WERI-Rb-1 (cell line): ENCODE measurements at places on chromosomes 3 and 15.

GRCh38 chr3:123816673-123817207 lies 67.4 kb downstream of the MYLK start:
- DNase-seq: no peak

- no peak for DNase-seq
Observed at GRCh38 chr3:70464876-70465275, 152.4 kb upstream of the MDFIC2 start.

DNA sequence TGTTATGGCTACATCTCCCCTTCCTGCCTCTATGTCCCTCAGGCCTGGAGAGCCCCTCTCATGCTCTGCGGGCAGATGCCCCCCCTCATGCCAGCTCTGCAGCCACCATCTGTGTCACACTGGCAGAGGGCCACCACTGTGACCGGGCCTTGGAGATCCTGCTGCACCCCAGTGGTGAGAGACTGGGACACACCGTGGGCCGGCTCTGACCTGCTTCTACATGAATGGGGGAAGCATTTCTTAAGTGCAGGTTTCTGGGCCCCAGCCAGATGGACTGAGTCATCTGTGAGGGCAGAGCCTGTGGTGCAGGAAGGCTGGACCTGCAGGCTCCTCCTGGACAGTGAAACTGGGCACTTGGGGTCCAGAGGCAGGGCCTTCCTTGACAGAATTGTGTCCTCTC lies 4.8 kb downstream of the VWA5B2 start:
- DNase-seq: peak; percentile 71

GRCh38 chr15:42184296-42184695 lies 23.8 kb downstream of the VPS39 start:
- DNase-seq: no peak

- DNase-seq: no peak
Observed at GRCh38 chr3:105788593-105788992, 80.2 kb downstream of the CBLB start.

- no peak for DNase-seq
Observed at GRCh38 chr3:127711021-127711695, 38.4 kb downstream of the ABTB1 start.

GRCh38 chr15:29045717-29046116 lies 159.9 kb downstream of the APBA2 start:
- DNase-seq: no peak

- DNase-seq: no peak
Observed at GRCh38 chr3:82085356-82085755, 323.9 kb upstream of the GBE1 start.

DNA sequence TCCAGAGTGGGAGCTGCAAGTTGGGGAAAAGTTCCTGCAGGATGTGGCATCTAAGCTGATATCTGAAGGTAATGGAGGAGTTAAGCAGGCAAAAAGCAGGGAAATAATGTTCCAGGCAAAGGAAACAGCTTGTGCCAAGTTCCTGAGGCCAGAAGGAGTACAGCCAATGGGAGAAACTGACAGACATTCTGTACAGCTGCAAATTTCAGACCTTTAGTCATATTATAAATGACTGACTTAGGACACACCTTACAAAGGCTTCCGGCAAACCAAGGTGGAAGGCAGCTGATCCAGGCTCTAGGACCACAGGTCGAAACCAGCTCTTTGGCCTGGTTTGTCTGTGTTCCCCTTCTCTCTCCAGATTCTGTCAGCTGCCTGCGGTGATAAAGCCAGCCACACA lies 9.3 kb downstream of the WWTR1 start:
- no peak for DNase-seq

DNA sequence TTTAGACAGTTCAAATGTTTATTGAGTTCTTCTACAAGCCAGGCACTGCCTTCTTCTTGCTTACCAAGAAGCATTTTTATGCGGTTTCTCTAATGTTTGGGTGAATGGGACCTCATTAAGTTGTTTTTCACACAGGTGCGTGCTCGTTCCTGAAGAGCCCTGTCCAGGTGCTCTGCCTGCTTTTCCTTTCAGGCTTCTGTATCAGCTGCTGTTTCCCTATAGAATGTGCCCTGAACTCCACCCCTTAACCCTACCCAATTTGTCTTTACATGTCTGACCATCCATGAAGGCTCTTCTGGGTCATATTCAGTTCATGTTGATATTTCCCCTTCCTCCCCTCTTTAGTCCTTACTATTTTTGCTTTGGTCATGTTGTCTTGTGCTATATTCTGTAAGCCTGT lies 22.4 kb upstream of the GOLGA6L10 start:
- no peak for DNase-seq

DNA sequence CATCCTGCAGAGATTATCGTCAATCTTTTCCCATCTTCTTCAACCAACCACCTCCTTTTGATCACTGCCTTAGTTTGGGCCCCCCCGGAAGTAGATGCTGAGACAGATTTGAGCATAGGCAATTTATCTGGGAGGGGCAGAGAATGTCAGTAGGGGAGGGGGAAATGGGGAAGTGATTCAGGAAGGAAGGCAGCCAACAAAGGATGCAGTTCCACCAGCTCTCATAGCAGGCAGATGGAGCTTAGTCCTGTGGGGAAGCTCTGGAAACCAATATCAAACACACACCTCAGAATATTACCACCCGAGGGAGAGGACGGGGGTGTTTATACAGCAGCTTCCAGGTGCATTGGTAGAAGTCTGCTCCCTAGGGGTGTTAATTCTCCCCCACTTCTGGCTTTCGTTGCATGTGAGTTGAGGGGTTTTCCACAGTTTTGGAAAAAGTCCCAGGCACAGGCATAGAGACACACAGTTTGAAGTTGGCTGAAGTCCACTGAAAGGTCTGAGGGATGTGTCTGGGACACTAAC lies 91.5 kb upstream of the TNFAIP8L3 start:
- no peak for DNase-seq

- no peak for DNase-seq
Observed at GRCh38 chr3:11820531-11821041, 26.1 kb downstream of the TAMM41 start.

- no peak for DNase-seq
Observed at GRCh38 chr3:110419601-110420000, 652.0 kb upstream of the NECTIN3 start.

DNA sequence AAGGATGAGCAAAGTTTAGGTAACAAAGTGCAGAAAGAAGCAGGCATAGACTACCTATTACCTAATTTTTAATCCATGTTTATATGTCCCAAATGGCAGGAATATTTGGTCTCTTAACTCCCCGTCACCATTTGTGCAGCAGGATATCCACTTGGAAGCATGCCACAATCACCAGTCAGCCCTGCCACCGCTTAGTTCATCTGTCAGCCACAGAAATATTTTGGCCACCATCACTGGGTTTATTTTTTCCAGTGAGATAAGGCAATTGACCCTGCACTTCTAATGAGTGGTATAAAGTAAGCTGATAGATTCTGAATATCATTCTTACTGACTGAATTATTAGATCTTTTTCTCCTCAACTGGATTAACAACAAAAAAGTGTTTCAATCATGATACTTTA lies 152.9 kb upstream of the SOX2 start:
- DNase-seq: no peak

- no peak for DNase-seq
Observed at GRCh38 chr3:186754006-186754405, 29.4 kb upstream of the EIF4A2 start.

DNA sequence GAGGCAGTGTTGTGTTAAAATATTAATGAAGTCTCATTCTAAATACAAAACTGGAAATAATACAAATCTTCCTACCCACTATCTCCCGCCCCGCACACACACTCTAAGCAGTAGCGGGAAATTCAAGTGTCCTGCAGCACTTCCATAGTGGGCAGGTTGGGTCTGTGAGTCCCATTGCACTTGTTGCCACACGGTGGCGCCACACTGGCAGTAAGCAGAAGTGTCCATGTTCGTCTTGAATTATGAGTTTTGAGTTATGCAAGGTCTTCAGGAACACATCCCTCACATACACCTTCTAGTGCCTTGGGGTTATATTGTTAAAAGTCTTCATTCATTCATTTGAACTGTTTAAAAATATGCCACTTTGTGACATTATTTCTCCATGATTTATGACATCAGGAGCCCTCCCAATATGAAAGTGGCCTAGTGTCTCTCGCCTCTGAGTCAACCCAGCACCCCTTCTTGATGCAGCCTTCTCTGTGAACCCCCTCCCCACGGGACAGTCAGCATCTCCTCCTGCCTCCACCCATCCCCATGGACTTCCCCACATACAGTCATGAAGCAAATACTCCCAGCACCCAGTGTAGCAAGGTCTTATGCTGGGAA lies 17.6 kb upstream of the CCDC174 start:
- peak; percentile 63 for DNase-seq

- no peak for DNase-seq
Observed at GRCh38 chr15:39083213-39083612, 497.7 kb upstream of the THBS1 start.

- no peak for DNase-seq
Observed at GRCh38 chr3:71226565-71227269, 356.8 kb downstream of the FOXP1 start.

DNA sequence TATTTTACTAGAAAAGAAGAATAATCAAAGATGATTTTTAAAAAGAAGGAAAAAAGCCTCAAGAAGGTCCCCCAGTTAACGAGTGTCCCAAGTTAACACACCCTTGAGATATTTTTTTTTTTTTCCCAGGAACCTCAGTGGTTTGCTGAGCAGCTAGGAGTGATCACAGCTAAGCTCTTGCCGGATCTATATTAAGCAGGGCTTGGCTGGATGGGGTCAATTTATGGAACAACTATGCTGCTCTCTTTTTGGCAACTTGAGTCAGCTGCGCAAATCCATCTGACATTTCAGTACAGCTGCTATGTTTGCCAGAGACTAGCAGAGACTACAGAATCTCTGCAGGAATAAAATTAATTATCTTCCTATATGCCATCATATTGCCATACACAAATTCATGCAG lies at the start of gene LMOD3:
Gene LMOD3, minus strand, starts transcription at position 193 of the 400 bp plus-strand sequence. CDS start 209 bp downstream, outside the sequence.
- no peak for DNase-seq

DNA sequence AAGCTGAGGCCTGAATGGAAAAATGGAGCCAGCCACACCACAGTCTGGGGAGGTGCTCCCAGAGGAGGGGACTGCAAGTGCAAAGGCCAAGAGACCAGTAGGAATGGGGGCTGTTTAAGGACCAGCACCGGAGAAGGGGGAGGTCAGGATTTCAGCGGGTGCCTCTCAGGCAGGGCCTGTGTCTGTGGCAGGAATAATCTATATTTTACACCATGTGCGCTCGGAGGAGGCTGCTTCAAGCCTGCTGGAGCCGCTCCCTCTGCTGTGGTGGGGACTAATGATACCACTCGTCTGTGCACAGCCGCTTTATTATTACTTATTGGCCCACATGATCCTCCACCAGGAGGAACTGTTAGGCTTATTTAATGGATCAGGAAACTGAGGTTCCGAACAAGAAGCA lies 45.3 kb downstream of the TPRA1 start:
- DNase-seq: no peak

- no peak for DNase-seq
Observed at GRCh38 chr15:82017656-82018055, 28.2 kb downstream of the MEX3B start.

- DNase-seq: no peak
Observed at GRCh38 chr15:35430301-35430700, 115.7 kb downstream of the DPH6 start.

GRCh38 chr3:73225146-73225855 lies 163.8 kb downstream of the EBLN2 start:
- DNase-seq: no peak

DNA sequence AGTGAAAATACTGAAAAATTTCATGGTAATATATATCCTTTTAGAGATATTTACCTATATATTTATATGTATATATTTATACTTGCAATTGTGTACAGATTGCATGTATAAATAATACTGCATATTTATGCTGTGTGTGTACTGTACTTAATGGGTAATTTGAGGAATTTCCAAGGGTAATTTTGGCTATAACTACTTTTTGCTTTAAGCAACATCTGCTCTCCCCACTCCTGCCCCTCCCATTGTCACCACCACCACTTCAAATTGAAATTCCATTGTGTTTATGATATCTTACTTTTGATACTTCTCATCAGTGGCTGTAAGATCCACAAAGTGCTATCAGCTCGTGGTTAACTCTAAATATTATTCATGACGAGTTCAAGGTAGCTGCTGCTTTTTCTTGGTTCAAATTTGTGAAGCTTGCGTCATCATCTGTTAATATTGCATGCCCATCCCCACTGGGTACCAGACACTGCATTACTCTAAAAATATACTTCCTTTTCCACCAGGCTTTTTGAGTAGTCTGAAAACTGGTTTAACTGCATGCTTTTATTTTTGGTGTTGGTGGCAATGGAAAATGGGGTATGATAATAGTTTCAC lies 91.7 kb upstream of the MITF start:
- no peak for DNase-seq

GRCh38 chr15:65660927-65661326 lies 39.2 kb downstream of the SLC24A1 start:
- DNase-seq: no peak

- no peak for DNase-seq
Observed at GRCh38 chr3:32420126-32421038, 28.7 kb downstream of the CMTM7 start.

DNA sequence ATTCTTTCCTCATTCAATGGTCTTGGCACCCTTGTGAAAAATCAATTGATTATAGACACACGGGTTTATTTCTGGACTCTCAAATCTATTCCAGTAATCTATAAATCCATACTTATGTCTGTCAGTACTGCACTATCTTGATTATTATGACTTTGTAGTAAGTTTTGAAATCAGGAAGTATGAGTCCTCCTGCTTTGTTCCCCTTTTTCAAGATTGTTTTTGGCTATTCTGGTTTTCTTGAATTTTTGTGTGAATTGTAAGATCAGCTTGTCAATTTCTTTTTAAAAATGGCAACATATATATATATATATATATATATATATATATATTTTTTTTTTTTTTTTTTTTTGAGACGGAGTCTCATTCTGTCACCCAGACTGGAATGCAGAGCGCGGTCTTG lies 32.3 kb upstream of the CFAP20DC start:
- DNase-seq: no peak

DNA sequence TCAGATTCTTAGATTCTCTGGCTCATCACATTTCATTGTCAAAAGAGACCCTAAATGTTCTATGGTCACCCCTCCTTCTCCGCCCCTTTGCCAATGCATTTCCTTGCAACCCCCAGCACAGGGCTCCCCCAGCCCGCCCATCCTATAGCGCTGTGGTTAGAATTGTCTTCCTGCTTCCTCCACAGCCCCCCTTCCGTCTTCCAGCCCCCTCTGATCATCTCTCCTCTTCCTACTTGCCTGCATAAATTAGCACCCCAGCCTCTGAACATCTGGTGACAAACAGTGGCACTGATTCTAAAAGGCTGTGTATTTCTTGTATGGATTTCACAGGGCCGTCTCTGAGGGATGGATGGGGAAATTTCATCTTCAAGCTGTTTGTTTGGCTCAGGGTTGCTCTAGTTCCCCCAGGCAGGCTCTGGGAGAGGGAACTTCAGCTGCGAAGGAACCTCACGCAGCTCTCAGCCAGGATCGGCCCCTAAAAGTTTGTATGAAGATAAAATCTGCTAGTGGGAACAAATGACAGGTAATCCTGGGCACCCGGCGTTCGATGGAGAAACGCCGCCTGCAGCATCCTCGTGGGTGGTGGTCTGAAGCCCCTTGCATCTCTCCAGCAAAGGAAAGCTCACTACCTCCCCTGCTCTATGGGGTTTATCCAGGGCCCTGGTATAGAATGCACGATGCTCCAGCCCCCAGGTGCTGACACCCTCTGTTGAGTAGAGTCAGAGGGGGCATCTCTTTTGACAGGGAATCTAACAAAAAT lies 83.0 kb downstream of the WNT7A start:
- no peak for DNase-seq
